ENCODE measurements at places on chromosomes 3 and 15.

- DNase-seq: no peak
These were observed 56.4 kb downstream of the UMPS start for GRCh38 chr3:124786511-124787241.

DNA sequence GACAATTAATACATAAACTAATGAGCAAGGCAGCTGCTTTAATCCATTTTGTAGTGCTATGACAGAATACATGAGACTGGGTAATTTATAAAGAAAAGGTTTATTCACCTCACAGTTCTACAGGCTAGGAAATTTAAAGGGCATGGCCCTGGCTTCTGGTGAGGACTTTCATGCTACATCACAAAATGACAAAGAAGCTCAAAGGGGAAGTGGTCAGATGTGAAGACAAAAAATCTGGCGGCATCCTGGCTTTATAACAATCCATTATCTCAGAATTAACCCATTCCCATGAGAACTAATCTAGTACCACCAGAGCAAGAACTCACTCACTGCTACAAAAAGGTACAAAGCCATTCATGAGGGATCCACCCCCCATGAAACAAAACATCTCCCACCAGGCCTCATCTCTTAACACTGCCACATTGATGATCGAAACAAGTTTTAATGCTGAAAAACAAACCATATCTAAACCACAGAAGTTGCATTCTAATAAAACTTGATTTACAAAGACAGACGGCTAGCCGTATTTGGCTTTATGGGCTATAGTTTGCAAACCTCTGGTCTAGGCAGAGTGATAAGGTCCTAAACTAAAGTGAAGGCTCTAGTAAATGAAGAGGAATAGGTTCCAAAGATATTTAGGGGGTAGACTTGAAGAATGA is 44.2 kb downstream of the GSK3B start:
- no peak for DNase-seq

DNA sequence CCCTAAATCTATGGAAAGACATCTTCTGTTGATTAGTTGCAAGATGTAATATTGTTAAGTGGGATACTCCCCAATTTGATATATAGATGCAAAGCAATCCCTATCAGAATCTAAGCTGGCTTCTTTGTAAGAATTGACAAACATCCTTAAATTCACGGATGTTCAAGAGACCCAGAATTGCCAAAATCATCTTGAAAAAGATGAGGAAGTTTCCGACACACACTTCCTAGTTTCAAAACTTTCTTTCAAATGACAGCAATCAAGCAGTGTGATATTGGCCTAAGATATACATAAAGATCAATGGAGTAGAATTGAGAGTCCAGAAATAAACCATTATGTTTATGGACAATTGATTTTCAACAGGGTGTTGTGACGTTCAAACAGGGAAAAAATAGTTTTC is 383.6 kb downstream of the LPP start:
- no peak for DNase-seq

DNA sequence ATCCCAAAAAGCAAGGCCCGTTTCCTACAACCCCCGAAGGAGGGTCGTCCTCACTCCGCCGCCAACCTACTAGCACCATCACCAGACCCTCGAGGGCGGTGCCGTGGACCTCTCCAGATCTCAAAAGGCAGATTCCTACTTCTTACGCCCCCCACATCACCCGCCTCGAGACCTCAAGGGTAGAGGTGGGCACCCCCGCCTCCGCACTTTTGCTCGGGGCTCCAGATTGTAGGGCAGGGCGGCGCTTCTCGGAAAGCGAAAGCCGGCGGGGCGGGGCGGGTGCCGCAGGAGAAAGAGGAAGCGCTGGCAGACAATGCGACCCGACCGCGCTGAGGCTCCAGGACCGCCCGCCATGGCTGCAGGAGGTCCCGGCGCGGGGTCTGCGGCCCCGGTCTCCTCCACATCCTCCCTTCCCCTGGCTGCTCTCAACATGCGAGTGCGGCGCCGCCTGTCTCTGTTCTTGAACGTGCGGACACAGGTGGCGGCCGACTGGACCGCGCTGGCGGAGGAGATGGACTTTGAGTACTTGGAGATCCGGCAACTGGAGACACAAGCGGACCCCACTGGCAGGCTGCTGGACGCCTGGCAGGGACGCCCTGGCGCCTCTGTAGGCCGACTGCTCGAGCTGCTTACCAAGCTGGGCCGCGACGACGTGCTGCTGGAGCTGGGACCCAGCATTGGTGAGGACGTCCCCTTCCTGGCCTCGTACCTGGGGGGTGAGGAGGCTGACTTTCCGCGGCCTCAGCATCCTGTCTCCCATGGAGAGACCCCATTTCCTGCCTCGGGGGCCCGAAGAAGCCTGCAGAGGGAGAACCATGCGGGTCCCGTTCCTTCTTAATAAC is at the start of gene MYD88:
Gene MYD88, plus strand, starts transcription at position 313 of the 842 bp plus-strand sequence. Its CDS starts 40 bp downstream, at position 353.
- DNase-seq: peak; percentile 27

GRCh38 chr3:47791193-47791855 is 9.6 kb upstream of the SMARCC1 start:
- peak; percentile 18 for DNase-seq

DNA sequence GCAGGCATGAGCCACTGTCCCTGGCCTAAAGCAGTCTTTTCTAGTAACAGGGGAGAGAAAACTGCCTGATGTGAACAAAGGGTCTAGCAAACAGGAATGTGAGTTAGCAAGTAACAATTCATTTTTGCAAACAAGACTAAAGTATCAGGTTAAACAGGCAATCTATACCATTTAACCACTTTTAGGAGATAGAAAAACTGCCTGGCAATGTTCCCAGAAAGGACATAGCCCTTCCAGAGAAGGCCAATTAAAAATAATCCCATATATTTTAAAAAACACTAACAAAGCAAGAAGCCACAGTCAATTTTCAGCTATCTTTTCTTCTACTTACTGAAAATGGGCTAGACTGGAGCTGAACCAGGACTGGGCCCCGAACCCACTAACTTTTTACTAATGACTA is 6.3 kb downstream of the RBSN start:
- no peak for DNase-seq

DNA sequence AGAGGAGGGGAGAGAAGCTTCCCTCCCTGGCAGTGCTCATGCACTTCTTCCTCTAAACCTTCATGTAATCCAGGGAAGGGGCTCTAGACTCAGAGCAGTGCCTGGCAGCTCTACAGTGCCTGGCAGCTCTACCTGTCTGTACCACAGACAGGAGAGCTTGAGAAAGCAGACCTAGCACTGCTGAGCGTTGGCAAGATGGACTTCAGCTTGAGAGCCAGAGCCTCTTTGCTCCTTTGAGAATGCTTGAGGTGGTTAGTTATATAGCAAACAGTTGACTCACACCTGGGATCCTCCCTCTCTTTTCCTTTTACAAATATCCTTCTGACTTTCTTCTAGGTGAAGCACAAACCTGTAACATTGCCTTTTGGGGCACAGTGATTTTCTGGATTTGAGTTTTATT is 20.9 kb downstream of the FBXO22 start:
- DNase-seq: no peak

- DNase-seq: no peak
These were observed 31.1 kb upstream of the SMAD6 start for GRCh38 chr15:66670762-66671580.

DNA sequence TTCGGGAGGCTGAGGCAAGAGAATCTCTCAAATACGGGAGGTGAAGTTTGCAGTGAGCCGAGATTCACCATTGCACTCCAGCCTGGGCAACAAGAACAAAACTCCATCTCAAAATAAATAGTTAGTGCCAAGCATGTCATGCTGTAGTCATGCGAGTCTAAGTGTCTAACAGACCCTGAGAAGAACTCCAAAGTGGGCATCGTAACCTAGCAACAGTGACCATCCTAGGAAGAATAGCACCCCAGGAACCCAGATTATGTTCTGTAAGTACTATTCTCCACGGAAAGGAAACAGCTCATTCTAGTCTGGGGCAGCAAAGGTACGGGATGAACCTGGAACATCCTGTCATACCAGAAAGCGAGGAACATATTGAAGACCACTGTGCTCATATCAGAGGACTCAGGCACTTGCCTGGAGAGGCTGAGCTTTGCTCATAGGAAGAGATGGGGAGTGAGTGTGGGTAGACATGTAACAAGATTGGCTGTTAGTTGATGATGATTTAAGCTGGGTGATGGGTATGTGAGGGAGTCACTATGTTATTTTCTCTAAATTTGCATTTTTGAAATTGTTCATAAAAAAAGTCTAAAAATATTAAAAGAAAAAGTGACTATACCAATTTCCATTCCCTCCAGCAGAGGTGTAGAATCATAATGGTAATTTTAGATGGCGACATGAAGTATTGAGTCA is 31.7 kb downstream of the BCL2L10 start:
- peak; percentile 62 for DNase-seq

DNA sequence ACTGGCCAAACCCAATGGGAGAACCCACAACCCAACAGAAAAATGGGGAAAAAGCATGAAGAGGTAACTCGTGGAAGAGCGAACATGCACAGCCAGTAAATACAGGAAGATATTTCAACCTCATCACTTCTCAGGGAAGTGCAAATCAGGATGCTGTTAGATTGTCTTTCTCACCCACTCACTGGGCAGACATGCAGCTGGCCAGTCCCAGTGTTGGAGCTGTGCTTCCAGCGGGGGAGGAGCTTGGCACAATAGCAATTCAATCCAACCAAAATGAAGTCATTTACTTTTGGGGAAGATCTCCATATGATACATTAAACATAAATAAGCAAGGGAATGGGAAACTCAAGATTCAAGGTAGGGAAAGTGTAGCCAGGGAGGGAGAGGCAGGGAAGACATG is 12.1 kb downstream of the WNT7A start:
- no peak for DNase-seq

DNA sequence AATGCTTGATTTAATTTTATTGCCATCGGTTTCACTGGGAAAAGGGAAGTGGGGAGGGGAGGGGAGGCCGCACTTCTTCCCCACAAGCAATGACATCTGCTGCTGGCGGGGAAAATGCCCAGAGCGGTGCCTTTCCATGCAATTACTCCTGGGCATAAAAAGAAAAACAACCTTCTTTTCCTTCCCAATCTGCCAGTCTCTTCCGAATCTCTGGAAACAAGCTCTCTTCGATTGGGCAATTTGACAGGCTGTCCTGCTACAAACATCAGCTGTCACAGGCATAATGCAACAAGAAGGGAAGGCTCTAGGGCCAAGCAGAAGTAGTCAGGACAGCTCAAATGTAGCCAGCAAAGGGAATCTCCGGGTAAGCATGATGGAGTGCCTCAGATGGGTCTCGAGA is 93.4 kb upstream of the STRIT1 start:
- DNase-seq: no peak

- no peak for DNase-seq
These were observed 40.7 kb downstream of the OXSM start for GRCh38 chr3:25830373-25831280.

DNA sequence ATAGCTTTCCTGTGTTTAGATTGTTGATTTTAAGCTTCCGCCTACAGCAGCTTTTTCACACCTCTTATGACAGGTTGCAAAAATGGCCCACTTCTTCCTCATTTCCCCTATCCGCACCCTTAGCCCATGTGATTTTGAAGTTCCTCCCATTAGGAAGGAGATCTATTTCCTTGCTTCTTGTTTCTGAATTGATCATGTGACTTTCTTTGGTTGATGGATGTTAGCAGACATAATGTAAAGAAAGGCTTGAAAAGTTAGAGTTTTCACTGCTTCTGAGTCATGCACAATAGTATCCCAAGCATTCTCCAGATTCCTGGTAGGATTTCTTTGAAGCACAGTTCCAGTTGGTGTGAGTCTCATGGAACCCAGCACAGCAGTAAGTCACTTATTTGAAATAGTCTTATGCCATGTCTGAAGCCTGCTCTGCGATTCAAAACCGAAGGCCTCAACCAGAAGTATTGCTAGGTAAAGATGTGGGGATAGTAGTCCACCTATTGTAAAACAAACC is 76.6 kb downstream of the EDEM1 start:
- DNase-seq: no peak

DNA sequence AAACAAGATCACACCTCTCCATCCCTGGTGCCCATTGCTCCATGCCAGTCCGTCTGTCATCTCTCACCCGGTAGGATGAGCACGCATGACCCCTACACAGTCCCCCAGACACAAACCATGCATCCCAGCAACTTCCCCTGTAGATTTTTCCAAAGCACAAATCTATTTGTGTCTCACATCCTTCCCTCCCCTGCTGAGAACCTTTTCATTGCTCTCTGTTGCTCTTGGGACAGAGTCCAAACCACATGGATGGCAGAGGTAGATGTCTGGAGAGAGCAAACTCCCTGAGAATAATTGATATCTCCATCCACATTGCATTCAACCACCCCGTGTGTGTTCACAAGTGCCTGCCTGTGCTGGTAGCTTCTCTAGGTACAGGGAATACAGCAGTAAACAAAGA is 29.9 kb upstream of the LRTM1 start:
- DNase-seq: peak; percentile 35

GRCh38 chr15:90813796-90814190 is 54.6 kb upstream of the FURIN start:
- no peak for DNase-seq

DNA sequence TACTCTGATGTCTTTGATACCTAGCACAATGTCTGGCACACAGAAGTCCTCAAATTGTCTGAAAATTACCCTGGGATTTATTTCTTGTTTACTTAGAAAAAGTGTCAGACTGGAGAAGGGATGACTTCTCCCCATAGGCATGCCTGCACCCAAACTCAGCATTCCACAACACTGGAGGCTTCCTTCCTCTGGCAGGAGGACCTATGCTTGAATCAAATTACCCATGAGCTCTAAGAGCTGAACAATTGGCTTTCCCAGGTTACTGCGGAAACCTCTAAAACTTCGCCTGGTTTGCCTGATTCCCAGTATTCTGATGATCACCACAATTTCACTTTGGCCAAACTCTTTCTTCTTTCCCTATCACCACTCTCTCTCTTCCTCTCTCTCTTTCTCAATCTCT is 217.4 kb downstream of the DIPK2A start:
- DNase-seq: no peak

GRCh38 chr15:63605816-63606215 is 8.6 kb downstream of the FBXL22 start:
- no peak for DNase-seq

GRCh38 chr3:4994144-4994730 is 15.0 kb downstream of the BHLHE40 start:
- no peak for DNase-seq

- no peak for DNase-seq
These were observed 78.1 kb upstream of the PRICKLE2 start for GRCh38 chr3:64303401-64303800.

GRCh38 chr3:189659571-189659970 is 28.4 kb downstream of the TP63 start:
- no peak for DNase-seq

DNA sequence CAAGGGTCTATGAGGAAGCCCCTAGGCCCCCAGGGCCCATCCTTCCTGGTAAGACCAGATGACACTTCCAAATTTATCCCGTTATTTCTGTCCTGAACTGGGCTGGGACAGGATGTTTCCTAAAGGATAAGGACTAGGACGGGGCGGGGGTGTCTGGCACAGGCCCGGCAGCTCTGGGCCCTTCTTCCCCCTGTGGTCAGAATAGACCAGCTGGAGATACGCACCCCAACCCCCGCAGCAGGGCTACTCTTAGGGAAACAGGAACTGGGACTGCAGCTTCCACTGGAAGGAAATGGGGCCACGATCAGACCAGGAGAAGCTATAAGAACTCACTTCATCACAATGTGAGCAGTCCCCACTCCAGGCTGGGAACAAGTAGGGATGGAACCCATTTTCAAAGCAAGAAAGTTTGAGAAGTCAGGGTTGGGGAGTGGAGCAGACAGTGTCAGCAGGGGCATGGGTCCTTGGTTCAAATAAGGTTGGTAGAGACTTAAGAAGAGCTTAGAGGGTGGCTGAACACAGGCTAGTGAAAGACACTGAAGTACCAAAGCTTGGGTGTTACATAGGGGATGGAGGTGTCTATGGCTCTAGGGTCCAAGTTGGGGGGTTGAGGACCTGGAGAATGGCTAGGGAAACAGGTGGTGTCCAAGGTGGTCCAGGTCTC is 1.1 kb downstream of the NCKIPSD start:
- no peak for DNase-seq

- DNase-seq: no peak
These were observed 84.3 kb upstream of the TNFSF10 start for GRCh38 chr3:172607305-172608121.
